IMR-90 (cell line): ENCODE measurements at places on chromosomes 6 and 20. TPM values are rescaled to one million over a fixed set of nuclear protein-coding genes. Genes with fewer than 3 reads are reported as not detected.

DNA sequence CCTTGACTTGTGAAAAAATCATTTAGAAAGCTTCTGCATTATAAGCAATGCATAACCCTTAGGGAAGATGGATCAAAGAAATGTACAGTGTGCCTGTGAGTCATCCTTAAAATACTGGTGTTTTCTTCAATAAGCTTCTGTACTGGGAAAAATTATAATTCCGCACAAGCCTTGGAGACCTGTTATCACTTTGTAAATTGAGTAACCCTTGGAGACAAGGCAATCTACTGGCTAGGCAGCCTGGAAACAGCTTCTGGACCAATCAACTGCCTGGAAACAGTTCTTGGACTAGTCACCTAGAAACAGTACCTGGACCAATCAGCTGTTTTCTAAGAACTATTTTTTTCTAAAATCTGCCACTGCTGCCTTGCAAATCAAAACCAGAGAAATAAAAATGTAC is 25.8 kb upstream of the RNGTT start:
- DNase-seq = peak; percentile 6

DNA sequence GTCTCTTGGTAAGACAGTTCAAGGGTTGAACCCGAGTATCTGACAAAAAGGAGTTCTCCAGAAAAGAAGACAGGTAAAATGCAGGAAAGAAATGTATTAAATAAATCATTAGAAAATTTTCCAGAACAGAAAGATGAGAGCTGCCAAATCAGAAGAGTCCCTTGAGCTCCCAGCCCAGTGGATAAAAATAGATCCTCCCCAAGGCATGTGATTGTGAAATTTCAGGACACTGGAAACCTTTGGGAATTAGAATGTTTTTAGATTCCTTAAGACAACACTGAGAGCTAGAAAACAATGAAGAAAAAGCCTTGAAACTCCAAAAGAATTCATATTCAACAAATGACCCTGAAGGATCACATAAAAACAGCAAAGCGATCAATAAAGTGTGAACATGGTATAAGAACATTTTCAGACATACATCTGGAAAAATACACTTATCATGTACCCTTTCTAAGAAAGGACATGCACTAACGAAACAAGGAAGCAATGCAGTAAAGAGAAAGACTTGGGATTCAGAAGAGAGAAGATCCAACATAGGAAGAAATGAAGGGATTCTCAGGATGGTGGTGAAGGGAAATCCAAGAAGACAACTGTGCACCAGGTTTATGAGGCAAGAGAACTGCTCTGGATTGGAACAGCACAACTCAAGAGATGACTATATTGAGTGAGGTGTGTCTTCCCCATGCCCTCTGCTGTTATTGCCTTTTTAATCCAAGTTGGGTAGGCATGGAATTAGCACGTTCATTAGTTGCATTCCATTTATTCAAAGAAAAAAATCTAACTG is 390.4 kb downstream of the SYNE1 start:
- DNase-seq = peak; percentile 54

GRCh38 chr6:74058606-74059005 is 362.6 kb downstream of the CD109 start:
- no peak for DNase-seq

DNA sequence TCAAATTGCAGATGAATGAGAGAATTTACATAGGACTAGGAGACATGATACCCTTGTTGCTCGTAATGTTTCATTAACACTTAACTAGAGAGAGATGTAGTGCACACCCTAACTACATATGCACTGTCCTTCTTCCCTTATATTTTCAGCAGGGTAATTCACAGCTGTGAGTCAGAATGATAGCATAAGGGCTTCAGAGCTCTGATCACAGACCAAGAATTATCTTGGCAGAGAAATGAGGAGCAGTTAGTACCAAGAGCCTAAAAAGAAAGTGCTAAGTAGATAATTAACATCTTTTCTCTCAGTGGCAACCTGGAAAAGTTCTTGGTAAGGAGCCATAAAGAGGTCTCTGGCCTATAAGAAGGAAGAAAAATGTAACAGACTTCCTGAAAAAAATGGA is 35.8 kb downstream of the GRIK2 start:
- peak; percentile 49 for DNase-seq

DNA sequence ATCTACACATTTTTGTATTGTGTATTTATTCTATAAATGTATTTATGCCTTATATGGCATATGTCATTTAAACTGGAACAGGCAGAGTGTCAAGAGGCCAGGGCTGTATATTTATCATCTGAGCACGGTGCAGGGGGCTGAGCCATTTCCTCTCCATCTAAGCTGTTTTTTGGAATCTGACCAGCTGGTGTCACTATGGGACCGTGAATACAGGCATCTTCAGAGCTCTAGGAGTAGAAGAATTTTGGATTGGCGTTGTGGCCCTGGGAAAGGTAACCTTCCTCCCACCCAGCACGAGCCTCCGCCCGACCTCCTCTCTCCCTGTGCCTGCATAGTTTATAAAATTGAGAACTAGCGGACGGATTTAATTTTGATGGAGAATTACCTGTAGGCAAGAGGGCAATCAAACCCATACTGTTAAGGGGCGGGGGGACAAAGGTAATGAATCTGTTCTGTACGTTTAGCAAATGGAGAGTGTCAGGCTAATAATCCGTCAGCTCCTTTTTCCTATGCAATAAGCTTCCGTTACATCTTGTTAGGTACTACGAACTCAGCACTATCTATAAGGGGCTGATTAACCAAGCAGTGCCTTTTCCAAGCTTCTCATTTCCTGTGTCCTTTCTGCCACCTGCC is 29.0 kb upstream of the EEF1E1 start:
- peak; percentile 70 for DNase-seq

The RRAGD gene
- total RNA-seq = not detected in 2 replicates

The SRMS gene
- total RNA-seq = not detected in 2 replicates

The ASIP gene
- not detected in 2 replicates for total RNA-seq

The FAM209B gene
- not detected in 2 replicates for total RNA-seq

The MEP1A gene
- not detected in 2 replicates for total RNA-seq

The TRIM31 gene
- total RNA-seq = not detected in 2 replicates

The GPX5 gene
- not detected in 2 replicates for total RNA-seq

The ELOVL2 gene
- 7.9 and 10.6 TPM in 2 replicates for total RNA-seq
